ENCODE measurements at places on chromosomes 12 and 14.

DNA sequence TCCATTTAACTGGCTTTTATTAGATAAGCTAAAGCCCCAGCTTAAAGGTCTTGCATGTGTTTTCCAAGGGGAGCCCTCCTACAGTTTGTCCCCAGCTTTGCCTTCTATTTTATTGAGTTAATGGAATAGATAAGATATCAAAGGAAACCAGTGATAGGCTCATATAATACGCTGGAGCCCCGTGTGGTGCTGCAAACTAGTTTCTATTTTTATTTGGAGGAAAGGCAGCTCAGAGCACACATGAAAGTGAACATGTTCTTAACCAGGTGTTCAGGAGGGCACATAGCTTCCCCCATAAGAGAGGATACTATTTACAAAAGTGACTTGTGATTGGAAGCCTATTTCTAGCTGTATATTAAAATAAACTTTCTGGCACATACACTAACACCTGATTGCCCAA lies 251.7 kb downstream of the PDZRN4 start:
- DNase-seq, result peak; percentile 71

- no peak for DNase-seq
These were observed 93.6 kb downstream of the ARF6 start for GRCh38 chr14:49986343-49987014.

DNA sequence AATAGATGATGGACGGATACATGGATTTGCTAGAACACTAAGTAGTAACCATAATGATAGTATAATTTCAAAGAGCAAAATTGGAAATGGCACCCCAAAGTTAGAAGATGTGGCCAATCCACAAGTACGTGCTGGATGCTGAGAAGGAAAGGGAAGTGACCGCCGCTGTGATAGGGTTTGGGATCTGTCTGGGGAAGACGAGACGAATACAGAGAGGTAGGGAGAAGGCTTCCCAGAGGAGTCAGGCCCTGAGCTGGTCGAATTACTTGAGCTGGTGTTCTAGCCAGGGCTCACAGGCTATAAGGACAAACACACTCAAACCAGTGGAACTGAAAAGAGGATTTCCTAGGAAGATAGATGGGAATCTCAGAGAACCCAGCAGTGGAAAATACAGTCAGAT lies 9.4 kb upstream of the ACVR1B start:
- no peak for DNase-seq

DNA sequence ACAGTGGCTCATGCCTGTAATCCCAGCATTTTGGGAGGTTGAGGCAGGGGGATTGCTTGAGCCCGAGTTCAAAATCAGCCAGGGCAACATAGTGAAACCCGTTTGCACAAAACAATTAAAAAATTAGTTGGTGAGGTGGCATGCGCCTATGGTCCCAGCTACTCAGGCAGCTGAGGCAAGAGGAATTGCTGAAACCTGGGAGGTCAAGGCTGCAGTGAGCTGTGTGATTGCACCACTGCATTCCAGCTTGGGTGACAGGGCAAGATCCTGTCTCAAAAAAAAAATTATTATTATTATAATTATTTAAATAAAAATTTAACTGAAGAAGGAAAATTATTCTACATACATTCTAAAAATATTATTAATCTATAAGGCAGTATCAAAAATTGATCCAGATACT lies 164.1 kb downstream of the ITPR2 start:
- DNase-seq, result no peak

- DNase-seq, result no peak
These were observed 62.3 kb upstream of the EGLN3 start for GRCh38 chr14:34012978-34013720.

DNA sequence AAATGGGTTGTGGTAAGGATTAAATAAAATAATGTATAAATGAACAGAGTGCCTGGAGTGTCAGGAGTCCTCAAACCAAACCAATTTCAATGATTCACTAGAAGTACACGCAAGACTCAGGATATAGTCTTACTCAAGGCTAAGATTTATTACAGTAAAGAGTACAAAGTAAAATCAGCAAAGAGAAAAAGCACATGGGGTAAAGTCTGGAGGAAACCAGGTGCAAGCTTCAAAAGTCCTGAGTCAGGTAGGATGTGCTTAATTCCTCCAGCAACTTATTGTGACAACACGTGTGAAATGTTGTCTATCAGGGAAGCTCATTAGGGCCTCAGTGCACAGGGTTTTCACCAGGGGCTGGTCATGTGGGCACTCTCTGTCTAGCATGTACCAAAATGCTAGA lies 105.8 kb upstream of the NAP1L1 start:
- no peak for DNase-seq

- DNase-seq, result no peak
These were observed 216.2 kb upstream of the ABCD2 start for GRCh38 chr12:39835517-39836489.

GRCh38 chr12:29883525-29883924 lies 99.8 kb upstream of the TMTC1 start:
- no peak for DNase-seq

DNA sequence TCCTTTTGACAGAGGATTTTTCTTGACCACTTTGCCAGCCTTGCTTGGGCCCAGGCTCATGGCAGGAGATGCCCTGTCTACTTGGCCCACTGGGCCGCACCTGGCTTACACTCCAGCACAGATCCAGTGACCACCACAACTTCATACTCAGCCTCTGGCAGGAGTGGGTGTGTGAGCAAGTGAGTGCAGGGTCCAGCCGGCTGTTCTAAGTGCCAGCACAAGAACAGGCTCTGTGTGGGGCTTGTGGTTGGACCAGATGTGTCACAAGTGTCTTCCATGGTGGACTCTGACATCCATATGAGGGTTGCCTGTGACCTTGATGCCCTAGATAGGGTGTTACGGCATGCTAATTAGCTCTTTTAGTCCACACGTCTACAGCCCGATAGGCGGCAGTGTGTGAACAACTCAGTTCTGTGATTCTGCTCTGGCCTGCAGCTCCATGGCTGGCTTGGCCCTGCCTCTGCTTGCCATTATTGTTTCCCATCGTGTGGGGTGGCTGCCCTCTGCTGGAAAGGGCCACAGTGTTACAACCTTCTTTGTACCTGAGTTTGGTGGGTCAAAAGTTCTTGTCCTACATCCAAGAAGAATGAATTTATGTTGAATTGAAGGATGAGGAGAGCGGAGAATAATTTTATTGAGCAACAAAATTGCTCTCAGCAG lies 1089.1 kb downstream of the SLC6A15 start:
- DNase-seq, result no peak

DNA sequence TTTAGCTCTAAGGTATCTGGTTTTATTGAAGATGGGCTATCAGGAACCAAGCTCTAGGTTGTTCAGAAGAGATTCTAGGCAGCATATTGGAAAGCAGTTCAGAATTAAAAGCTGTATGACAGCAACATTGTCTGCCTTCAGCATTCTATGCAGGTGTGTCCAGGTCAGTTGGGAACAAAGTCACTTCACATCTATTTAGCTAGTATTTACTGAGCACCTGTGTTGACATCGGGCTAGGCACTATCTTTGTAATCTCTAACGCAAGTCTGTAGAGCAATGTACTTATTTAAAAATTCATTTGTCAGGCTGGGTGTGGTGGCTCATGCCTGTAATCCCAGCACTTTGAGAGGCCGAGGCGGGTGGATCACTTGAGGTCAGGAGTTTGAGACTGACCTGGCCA lies 6.8 kb upstream of the EID3 start:
- no peak for DNase-seq

GRCh38 chr12:124036657-124037109 lies 63.7 kb downstream of the ZNF664 start:
- peak; percentile 87 for DNase-seq

GRCh38 chr14:29454026-29454693 lies 473.5 kb downstream of the PRKD1 start:
- DNase-seq, result no peak

- no peak for DNase-seq
These were observed 463.9 kb upstream of the TBX3 start for GRCh38 chr12:115147916-115148315.

DNA sequence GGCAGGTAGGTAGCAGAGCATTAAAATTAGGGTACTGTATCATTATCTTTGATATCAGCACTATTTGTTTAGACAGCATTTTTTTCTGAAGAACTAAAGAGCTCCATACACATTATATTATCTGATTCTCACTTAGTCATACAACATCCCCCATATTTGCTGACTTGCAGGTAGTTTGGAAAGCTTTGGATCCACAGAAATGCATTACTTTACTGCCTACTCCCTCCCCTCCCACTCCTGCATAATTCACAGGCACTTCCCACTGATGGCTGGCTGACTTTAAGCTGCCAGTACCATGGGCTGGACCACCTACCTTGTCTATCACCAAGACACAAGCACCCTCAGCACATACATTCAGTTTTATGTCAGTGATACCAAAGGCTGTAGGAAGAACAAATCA lies 110.4 kb downstream of the SLC8A3 start:
- no peak for DNase-seq

DNA sequence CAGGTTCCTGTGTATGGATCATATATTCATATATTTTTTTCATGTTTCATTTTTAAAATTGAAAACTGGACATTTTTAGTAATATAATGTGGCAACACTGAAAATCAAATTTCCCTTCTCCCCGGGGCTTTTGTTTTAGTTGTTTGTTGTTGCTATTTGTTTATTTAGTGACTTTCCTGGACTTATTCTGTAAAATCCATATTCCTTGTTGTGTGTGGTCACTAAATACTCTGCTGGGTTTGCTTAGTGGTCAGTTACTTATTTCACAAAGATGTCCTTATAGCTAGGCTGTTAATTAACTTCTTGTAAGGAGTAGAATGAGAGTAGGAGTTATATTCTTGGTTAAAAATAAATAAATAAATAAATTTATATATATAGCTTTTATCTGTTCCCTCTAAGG lies 121.6 kb upstream of the MED13L start:
- no peak for DNase-seq

DNA sequence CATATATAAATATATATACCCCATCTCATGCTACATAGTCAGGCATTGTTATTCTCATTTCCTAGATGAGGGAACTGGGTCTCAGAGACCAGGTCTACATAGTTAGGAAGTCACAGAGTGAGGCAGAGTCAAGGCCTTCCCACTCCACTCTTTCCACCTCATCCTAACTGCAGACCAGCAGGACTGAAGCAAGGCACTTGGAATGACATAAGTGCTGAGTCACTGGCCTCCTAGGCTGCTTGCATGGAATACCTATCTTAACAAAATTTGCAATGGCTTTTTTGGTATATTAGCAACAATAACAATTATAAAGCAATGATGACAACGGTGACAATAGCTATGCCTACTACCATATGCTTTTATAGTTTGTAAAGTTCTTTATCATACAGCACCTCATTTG lies 5.4 kb upstream of the ANO4 start:
- no peak for DNase-seq

DNA sequence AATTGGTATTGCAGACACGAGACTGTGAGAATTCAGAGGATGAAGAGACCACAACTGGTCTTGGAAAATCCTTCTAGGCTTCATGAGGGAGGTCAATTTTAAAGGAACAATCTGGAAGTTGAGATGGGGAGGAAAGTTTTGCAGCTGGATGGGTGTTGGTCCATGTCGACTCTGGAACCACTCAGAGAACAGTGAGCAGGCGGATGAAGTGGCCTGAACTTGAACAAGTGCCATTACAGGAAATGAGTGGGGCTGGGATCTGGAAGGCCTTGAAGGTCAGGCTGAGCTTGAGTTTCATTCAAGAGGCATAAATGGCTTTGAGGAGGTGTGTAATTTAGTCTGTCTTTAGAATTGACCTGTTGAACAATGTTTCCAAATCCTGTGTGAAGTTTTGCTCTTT lies 140.9 kb downstream of the GALC start:
- DNase-seq, result no peak

DNA sequence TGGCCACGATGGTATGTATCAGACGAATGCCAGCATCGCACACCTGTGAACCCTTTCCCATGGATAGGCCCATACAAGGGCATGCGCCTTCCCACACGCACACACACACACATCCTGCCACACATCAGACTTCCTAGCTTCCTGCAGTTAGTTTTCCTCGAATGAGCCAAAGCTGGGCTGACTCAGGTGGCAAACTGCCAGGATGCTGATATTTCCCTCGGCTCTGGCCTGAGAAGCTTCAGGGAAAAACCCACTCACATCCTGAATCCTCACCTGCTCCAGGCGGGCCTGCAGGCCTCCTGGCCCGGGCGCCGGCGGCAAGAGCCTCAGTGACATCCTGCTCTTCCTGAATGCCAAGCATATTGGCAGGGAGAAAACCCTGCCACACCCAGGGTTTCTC lies 22.4 kb downstream of the CALM1 start:
- peak; percentile 63 for DNase-seq

DNA sequence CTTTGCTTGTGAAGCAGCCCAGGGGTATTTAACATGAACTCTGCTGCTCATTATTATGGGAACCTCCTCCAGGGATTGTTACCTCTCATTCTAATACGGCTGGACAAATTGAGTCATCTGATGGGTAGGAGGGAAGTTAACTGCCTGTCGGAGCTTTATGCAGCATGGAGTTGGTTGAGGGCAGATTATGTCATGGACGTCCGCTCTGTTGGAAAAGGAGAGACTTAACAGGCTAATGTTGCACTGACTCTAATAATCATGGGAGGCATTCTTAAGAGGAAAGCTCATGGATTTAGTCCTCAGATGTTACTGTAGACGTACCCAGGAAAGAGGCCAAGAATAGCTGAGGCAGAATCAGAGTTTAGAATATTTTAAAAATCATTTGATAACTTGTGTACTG lies 9.9 kb downstream of the POP5 start:
- DNase-seq, result no peak

DNA sequence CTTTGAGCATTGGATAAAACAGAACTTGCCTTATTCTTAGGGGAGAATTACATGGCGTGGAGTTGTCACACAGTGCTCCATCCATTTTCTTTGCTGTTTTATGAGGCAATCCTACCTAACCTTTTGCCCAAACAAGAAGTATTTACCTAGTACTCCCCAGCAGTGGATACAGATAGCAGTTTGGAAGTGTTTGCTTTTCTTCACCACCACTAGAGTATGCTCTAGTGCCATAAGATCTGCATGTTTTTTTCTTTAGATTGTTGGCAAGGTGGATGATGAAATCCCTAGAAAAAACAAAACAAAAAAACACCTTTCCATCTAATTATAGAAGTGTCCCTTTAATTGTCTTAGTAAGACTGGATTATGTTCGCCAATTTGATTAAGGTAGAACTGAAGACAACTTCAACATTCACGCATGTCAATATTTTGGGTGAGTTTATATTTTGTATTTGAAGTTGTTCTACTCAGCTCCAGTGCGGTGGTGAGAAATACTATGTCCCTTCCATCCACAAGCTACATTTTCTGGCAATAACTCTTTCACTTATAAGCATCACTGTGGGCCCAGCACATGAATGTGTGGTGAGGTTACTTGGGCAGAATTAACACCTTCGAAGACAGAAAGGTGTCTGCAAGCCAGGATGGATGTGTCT lies 23.6 kb upstream of the TMEM260 start:
- peak; percentile 47 for DNase-seq

- DNase-seq, result peak; percentile 91
These were observed 386.5 kb upstream of the DDHD1 start for GRCh38 chr14:53539489-53540126.

GRCh38 chr14:70186900-70187451 lies 1.8 kb downstream of the SLC8A3 start:
- DNase-seq, result peak; percentile 64

All from brain (organoid and tissue), 16 donors.